ENCODE measurements at places on chromosomes 1 and 21.

- no peak for DNase-seq
Observed at GRCh38 chr21:39123375-39123774, 59.9 kb downstream of the PSMG1 start.

GRCh38 chr1:172172352-172172831 is 248.1 kb upstream of the C1orf105 start:
- DNase-seq: no peak

GRCh38 chr1:193260056-193260745 is 73.8 kb upstream of the B3GALT2 start:
- DNase-seq: no peak

DNA sequence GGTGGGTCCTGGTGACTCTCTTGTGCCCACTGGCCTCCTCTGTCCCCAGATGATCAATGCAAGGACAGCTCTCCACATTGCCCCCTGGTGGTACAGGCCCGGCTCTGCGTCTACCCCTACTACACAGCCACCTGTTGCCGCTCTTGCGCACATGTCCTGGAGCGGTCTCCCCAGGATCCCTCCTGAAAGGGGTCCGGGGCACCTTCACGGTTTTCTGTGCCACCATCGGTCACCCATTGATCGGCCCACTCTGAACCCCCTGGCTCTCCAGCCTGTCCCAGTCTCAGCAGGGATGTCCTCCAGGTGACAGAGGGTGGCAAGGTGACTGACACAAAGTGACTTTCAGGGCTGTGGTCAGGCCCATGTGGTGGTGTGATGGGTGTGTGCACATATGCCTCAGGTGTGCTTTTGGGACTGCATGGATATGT is 10.8 kb downstream of the ADAMTSL4 start:
- peak; percentile 53 for DNase-seq

DNA sequence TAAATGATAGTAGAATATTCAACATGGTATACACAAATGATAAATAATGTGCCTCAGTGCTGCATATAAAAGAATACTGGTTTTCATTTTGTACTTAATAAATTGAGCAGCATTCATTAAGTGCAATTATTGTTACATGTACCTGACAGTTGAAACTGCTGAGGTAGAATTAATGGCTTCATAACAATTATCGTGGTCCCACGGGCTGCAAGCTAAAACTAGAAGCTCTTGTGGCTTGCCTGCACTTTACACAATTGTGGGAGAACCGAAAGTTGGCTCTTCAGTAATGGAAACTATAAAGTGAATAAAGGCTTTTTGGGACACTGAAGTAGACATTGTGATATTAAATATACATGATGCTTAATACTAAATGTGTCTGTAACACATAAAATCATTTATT is 23.2 kb downstream of the INSL5 start:
- no peak for DNase-seq

GRCh38 chr1:94253456-94254017 is 16.2 kb upstream of the ARHGAP29 start:
- DNase-seq: no peak

- peak; percentile 90 for DNase-seq
Observed at GRCh38 chr21:14545906-14546480, at the start of gene SAMSN1. Gene SAMSN1 (minus strand): TSS chr21:14546315. CDS start chr21:14546261, 54 bp downstream.

GRCh38 chr1:24696041-24696755 is 49.0 kb upstream of the CLIC4 start:
- DNase-seq: no peak

DNA sequence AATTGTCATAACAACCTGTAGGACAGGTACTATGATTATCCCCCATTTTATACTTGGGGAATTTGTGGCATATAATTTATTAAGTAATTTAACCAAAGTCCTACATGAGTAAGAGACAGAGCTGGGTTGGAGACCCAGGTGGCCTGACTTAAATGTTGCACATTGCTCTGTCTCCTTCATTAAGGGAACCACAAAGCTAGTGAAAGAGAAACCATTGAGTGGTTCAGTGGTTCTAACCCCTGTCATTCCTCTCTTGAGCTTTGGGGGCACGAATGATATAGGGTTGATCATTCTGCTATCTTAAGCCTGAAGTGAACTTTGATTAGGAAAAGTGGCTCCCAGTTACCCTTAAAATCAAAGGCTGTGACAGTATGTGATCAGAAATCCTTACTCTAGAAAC is 5.3 kb upstream of the MAP3K7CL start:
- DNase-seq: no peak

GRCh38 chr1:192707978-192708547 is 72.1 kb downstream of the RGS13 start:
- DNase-seq: peak; percentile 74

- no peak for DNase-seq
Observed at GRCh38 chr1:207626972-207627337, 18.0 kb upstream of the CR1L start.

DNA sequence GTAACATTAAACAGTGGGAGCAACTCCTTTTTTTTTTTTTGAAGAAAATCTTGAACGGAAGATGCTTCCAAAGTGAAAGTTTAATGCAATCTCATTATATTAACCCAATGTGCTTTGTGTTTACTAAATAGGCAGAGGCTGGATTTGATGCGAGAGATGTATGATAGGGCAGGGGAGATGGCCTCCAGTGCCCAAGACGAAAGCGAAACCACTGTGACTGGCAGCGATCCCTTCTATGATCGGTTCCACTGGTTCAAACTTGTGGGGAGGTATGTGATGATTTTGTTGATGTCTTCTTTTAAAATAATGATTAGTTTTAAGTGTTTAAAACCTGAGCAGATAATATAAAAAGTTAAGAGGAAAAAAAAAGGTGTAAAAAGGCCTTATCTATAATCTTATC is 74.2 kb upstream of the PGD start:
- DNase-seq: no peak

GRCh38 chr1:199685369-199685768 is 342.1 kb upstream of the NR5A2 start:
- no peak for DNase-seq

DNA sequence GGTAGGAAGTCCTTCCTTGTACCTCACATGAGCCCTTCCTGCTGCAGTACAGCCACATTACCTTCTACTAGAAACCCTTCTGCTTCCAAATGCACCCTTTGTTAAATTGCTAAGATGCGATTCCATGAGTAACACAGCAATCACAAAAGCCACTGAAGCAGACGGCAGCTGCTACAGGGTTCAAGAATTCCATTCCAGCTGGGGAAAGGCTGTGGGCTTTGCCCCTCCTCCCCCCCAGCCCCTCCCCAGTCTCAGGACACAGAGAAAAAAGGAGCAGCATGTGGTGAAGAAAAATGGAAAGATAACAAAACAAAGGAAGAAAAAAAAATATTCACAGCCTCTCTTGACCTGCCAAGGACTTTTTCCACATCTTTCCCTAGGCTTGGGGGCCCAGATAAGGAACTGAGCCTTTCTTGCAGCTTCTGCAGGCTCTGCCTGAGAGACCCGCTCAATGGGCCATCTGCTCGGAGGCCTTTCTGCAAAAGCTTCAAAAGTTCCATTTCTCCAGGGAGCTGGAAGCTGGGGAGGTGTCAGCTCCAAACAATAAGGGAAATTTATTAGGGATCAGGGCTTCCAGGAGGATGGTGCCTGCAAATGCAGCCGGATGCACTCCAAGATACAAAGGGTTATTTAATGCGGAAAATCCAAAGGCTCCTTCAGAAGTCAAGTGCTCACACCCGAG is 72.1 kb downstream of the SYT2 start:
- DNase-seq: no peak

- DNase-seq: no peak
Observed at GRCh38 chr1:6024376-6024775, 21.3 kb upstream of the KCNAB2 start.

- no peak for DNase-seq
Observed at GRCh38 chr1:110309139-110309538, 30.0 kb upstream of the RBM15 start.

DNA sequence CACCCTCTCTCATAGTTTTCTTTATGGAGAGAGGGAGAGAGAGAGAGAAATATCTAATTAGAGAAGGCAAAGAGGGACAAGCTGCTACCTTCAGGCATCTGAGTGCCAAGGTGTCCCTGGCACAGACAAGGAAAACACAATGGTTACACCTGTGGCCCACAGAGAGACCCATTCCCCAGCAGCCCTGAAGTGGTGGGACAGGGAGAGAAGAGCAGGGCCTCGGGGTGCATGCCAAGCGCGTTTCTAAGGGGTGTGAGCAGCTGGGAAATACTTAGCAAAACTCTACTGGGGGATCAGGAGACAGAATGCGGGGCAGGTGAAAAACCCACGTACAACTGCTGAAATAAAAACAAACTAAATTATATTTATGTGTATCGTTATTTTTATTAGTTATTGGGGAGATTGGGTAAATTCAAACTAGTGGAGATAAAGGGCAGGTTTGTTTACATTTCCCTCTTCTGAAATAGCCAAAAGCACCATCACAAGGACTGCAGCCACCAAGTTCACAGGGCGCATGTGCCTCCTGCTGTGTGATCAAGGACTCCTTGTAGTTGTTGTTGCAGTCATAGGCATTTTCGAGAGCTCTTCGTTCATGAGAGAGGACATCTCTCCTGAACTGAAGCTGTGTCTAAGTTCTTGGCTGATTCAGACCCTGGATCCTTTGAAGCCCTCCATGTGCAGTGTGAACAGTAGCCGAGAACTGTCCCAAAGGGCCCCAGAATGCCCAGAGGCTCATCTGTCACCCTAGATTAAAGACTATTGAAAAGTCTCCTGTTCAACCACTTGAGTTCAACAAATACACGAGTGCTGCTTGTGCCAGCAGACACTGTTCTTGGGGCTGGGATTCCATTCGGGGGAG is 737 bp upstream of the SERPINC1 start:
- no peak for DNase-seq

DNA sequence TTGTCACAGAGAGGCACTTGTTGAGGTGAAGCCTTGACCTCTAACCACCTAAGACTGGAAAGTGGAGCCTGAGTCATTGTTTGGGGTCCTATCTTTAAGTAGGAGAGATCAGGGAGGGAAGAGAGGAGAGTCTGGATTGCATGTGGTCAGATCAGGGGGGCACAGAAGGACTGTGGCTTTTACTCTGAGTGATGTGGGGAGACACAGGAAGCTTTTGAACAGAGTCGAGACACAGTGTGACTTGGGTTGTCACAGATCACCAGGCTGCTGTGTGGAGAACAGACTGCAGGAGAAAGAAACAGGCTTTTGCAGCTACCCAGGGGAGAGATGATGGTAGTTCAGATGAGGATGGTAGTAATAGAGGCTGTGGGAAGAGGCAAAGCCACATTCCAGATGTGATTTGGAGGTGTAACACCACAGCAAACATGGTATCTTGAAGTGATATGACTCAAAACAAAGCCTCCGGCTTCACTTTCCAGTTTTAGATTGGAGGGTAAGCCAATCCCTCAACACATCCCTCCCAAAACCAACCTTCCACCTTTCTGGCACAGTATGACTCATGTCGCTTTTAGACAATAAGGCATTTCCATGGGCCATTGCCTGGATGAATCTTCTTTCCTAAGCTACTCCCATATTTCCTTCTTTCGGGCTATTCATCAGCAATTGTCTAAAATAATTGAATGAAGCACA is 125.8 kb upstream of the SLC44A3 start:
- no peak for DNase-seq

DNA sequence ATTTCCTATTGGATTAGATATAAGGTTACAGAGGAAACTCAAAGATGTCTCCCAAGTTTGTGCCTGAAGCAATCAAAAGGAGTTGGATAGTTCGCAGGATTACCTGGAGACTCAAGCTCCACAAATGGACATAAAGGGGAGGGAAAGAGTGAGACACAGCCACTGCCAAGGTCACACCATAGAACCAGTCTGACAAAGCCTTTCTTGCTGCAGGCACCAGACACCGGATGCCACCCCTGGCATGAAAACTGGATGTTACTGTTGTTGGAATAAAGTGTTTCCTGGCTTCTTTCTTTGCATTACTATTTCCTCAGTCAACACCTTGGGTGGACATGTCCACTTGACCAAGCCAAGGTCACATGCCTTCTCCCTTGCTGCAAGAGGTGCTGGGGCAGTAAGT is 70.6 kb downstream of the SNRPE start:
- DNase-seq: no peak

Data from AML-193 (cell line).